ENCODE measurements at places on chromosomes 7 and 10.

GRCh38 chr7:460374-461116 lies 59.1 kb downstream of the PDGFA start:
- DNase-seq, result peak; percentile 52

- no peak for DNase-seq
Observed at GRCh38 chr7:18408461-18408860, 87.1 kb upstream of the HDAC9 start.

DNA sequence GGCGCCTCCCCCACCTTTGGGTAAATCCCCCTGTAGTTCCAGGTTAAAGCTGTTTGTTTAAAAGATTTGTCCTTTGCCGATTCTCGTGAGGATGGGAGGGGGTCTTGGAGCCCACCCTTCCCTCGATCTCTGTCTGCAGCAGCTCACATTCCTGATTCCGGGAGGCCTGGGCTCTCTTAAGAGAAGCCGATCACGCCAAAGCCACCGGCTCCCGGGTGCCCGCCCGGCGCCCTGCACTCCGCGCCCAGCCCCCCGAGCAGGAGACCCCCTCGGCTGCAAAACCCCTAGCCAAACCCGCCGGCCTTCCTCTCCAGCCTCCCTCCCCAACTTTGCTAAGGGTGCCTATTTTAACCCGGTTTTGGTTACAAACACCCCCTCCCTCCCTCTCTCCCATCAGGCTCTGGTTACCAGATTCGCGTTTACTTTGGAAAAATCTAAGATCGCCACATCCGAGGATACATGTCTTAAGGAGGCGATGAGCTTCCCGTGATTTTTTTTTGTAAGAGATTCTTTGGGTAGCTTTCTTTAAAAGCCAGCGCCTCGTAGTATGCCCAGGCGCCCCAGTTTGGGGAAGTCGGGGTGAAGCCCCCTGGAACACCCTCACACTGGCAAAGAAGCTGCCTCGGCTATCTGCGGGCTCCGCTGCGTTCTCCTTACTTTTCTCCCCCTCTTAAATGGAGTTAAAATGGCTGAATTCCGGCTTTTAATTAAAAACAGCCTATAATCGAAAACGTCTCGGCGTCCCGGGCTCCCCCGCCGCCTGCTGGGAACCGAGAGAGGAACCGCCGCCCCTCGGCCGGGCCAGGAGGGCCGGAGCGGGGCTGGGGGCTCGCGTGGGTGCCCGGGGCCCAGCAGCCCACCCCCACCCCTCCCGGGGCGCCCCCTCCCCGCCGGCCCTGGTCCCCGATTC lies 983 bp downstream of the TNRC18 start:
- peak; percentile 46 for DNase-seq

DNA sequence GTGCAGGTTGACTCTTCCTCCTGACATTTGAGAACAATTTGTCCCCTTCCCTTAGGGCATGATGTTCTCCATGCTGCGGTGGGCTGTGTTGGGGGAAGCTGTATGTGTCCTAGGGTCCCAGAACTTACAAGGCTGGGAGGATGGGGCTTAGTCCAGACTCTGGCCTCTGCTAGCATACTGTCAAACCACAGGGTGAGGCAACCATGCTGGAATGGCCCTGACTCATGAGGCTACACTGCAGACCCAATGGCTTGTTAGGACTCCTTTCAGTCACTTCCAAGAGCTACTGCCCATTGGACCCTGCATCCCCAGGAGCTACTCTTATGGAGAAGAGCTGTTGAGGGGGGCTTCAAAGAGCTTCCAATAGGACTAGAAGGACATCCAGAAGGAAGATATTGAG lies 20.1 kb upstream of the FAM170B start:
- no peak for DNase-seq

DNA sequence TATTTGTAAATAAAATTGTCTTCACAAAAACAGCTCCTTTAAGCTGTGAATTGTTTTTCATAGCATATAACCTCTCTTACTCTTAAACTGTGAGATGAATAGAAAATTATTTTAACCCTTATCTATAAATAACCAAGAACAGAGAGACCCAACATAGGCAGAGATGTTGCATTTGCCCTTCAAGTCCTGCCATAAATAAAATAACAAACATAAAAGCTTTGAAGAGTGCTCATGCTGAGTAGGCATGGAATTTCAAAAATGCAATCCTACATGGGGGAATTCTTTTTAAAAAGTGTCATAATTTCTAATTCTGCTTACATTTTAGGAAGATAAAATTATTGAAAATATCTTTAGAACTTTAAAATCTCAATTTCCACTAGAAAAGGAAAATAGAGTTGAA lies 124.1 kb upstream of the FERD3L start:
- no peak for DNase-seq

- peak; percentile 86 for DNase-seq
Observed at GRCh38 chr10:100969187-100970075, at the start of gene SEMA4G. Gene SEMA4G (plus strand): TSS chr10:100969504. CDS start chr10:100972913, 3,409 bp downstream.

DNA sequence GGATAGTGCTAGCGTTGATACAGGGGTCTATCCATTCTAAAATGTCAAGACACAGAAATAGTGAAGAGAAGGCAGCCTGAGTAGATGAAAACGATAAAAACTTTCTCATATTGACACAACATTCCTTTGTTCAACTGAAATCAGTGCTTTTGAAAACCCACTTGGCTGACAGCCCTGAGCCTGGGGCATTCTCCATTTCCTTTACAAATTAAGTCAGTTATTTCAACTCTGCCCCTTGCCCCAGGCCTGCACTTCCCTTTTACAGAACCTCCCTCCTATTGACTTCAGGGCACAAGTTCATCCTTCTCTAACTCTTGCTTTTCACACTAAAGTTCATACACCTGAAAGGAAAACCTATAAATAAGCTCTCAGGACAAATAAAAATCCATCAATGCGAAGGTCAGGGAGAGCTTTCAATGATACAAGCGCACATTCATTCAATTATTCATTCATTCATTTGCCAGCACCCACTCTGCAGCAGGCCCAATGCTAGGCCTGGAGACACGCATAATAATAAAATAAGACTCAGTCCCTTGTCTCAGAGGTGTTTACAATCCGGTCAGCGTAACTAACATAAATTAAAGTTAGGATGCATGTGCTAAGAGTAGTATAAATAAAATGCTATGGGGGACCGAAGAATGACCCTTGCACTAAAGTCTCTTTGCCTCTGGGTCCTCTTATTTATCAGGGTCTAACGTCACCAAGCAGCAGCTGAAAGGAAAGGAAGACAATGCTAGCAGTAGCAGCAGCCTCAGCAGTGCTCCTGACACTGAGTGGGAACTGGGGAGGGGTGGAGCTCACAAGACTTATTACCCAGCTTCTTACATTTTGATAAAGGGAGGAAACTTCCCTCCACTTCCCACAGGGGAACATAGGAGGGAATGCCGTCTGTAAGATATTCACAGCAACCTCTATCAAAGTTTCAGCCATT lies 134.8 kb downstream of the PDE1C start:
- no peak for DNase-seq

GRCh38 chr7:150363872-150364271 lies 4.8 kb upstream of the REPIN1 start:
- DNase-seq, result no peak

DNA sequence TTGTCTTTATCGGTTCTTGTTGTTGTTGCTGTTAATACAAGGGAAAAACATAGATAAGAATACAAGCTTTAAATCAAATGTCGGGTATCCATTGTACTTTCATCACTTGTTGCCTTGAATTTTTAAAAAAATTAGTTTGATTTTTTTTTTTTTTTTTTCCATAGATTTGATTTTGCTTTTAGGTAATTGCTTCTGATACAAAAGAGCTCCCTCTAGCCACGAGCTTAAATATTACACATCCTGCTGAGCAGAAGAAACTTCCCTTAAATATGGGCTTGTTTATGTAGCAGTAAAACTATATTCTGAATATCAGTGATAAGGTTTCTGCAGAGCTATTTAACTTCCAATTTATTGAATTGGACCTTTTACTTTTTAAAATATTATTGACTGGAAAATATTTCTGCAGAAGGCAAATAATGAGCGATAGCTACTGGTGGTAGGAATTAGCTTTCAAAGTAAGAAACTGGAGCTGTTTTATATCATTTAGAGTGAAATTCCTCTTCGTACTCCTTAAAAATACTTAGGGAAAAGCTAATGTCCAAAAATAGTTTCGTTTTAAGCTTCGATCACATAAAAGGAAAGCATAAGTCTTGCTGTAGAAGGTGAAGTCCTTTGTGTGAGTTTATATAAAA lies 216.9 kb downstream of the POLR1F start:
- no peak for DNase-seq

GRCh38 chr10:32104622-32105509 lies 48.6 kb upstream of the KIF5B start:
- no peak for DNase-seq

- DNase-seq, result no peak
Observed at GRCh38 chr7:81926-82756, 110.2 kb upstream of the FAM20C start.

Data from glutamatergic neuron (in vitro differentiated cells).